ENCODE measurements at places on chromosomes 7 and 10.
A peak's percentile ranks its signal among the peaks of the same experiment; 100 is the strongest.

GRCh38 chr7:68840991-68841390 is 757.3 kb upstream of the AUTS2 start:
- DNase-seq, result no peak

- DNase-seq, result peak; percentile 83
Observed at GRCh38 chr10:102227050-102227449, 951 bp downstream of the ELOVL3 start.

DNA sequence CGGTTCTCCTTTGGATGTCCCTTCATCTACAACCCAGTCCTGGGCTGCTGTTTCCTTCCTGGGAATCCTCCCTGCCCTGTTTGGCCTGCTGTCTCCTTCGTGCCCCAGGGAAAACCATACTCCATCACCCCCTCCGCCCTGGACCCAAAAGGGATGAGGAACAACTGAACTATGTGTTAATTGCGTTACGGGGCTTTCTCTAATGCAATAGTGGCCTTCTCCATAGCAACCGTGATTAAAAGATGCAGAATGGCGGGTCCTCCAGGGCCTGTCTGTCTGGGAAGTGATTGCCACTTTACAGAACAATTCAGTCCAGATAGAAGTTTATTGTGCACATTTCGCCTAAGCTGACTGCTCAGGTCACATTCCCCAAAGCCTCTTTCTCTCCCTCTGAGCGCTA is 112.0 kb upstream of the FGFR2 start:
- DNase-seq, result no peak

- DNase-seq, result peak; percentile 56
Observed at GRCh38 chr10:58335306-58336005, 650 bp downstream of the UBE2D1 start.

GRCh38 chr7:109763611-109764010 is 1193.9 kb downstream of the DNAJB9 start:
- DNase-seq, result peak; percentile 2

- DNase-seq, result peak; percentile 83
Observed at GRCh38 chr10:51397695-51398094, 301.7 kb downstream of the CSTF2T start.

DNA sequence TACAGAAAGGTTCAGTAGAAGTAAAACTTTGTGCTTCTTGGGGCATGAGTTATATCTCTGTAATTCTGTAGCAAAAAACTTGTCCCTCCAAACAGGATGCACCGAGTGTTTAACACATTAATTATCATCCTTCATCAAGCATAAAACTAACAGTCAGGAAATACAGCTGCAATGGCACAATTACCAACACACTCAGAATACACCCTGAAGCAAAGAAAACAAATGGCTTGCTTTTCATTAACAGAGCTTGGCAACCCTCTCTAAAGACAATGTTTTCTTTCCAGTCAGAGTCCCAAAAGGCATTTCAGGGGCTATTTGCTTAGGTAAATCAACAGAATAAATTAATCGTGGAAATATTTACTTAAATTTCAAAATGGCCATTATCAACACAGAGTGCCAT is 107.7 kb downstream of the ICA1 start:
- no peak for DNase-seq

DNA sequence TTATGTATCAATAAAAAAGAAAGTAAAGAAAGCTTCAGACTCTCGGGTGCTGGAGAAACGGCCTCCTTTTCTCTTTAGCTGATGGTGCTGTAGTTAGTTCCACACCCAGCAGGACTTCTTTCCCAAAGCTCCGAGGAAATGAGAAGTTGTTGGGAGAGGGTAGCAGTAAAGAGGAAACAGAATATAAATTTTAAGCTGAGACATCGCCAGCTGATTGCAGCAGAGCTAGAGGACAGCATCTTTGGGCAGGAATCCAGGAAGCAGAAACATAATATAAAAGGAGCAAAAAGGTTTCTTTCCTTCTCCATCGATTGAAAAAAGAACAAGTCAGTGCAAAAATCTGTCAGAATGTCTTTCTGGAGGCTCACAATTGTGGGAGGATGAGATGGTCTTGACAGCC is 616.9 kb upstream of the FOXK1 start:
- DNase-seq, result no peak
